Small intestine (tissue), 16 donors: ENCODE measurements at places on chromosomes 4 and X. TPM values are rescaled to one million over a fixed set of nuclear protein-coding genes. Genes with fewer than 3 reads are reported as not detected.

WDR17 gene
- polyA plus RNA-seq = 0.45 TPM

ARHGAP36 gene
- polyA plus RNA-seq = not detected

CSAG2 gene
- polyA plus RNA-seq = not detected

BRCC3 gene
- polyA plus RNA-seq = 29.8 TPM

AWAT2 gene
- polyA plus RNA-seq = not detected

CLGN gene
- polyA plus RNA-seq = 0.38 TPM

NHS gene
- polyA plus RNA-seq = 0.27 TPM

FBXL5 gene
- polyA plus RNA-seq = 63.6 TPM

FRMPD3 gene
- polyA plus RNA-seq = 0.10 TPM

SOD3 gene
- polyA plus RNA-seq = not detected

SRD5A3 gene
- polyA plus RNA-seq = 9.8 TPM

PROM1 gene
- 0.45 TPM for polyA plus RNA-seq

F8 gene
- 4.8 TPM for polyA plus RNA-seq

KLHL15 gene
- polyA plus RNA-seq = 2.4 TPM

PPARGC1A gene
- polyA plus RNA-seq = 5.4 TPM

NWD2 gene
- 0.01 TPM for polyA plus RNA-seq

SHISA3 gene
- 0.54 TPM for polyA plus RNA-seq

NPFFR2 gene
- polyA plus RNA-seq = not detected

KLHL8 gene
- polyA plus RNA-seq = 19.5 TPM

DCAF8L2 gene
- not detected for polyA plus RNA-seq

KIAA1210 gene
- polyA plus RNA-seq = not detected

CPLX1 gene
- polyA plus RNA-seq = not detected

NRK gene
- polyA plus RNA-seq = not detected

HOPX gene
- 146 TPM for polyA plus RNA-seq

TNMD gene
- polyA plus RNA-seq = 0.62 TPM

BEND2 gene
- polyA plus RNA-seq = not detected

ANTXR2 gene
- 7.3 TPM for polyA plus RNA-seq

HPSE gene
- polyA plus RNA-seq = 1.4 TPM

CT47B1 gene
- not detected for polyA plus RNA-seq

RENBP gene
- 32.4 TPM for polyA plus RNA-seq

ERAS gene
- polyA plus RNA-seq = not detected

TGIF2LX gene
- not detected for polyA plus RNA-seq

KLB gene
- polyA plus RNA-seq = 0.54 TPM

STAP1 gene
- polyA plus RNA-seq = 0.56 TPM

CTSO gene
- 6.5 TPM for polyA plus RNA-seq

GUCY1B1 gene
- polyA plus RNA-seq = 8.1 TPM

TEX11 gene
- 0.54 TPM for polyA plus RNA-seq

CXCL3 gene
- polyA plus RNA-seq = 0.89 TPM

CCDC120 gene
- 13.2 TPM for polyA plus RNA-seq

CENPVL3 gene
- polyA plus RNA-seq = 0.09 TPM

PDLIM5 gene
- polyA plus RNA-seq = 106 TPM

F8A2 gene
- polyA plus RNA-seq = not detected

C4orf36 gene
- polyA plus RNA-seq = 0.46 TPM

ADH1B gene
- 237 TPM for polyA plus RNA-seq

PPP2R2C gene
- 0.16 TPM for polyA plus RNA-seq

UNC5C gene
- not detected for polyA plus RNA-seq

CT45A5 gene
- polyA plus RNA-seq = not detected

CXorf66 gene
- polyA plus RNA-seq = not detected

IL15 gene
- polyA plus RNA-seq = 4.1 TPM

TTC29 gene
- polyA plus RNA-seq = 0.16 TPM

MAGEA11 gene
- not detected for polyA plus RNA-seq
